ENCODE measurements at places on chromosomes 13 and 19.
A peak's percentile ranks its signal among the peaks of the same experiment; 100 is the strongest.

DNA sequence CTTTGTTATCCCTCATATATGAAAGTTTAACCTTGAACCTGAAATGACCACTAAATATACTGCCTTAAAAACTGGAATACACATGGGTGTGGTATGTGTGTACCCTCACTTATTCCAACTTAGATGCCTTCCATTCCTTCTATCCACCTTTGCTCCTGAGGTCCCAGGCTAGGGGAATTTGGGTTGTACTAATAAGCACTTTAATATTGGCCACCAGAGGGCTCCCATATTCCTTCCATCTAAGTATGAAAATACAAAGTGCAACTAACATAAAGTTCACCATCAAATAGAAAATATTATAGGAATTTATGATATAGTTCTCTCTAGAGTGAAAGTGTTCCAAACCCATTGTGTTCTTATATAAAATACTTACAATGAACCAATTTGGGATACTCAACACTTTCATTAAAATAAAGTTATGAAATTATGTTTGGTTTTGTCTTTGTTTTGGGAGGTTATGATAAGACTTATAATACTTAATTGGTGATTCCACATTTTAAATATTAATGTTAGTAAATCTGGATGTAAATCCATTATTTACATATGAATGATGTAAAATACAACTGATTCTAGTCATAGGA lies 62.3 kb downstream of the ITGBL1 start:
- DNase-seq: peak; percentile 13

GRCh38 chr13:105168295-105168694 lies 1367.2 kb downstream of the EFNB2 start:
- DNase-seq: no peak

- no peak for DNase-seq
Observed at GRCh38 chr19:13429563-13429962, 76.7 kb downstream of the CACNA1A start.

DNA sequence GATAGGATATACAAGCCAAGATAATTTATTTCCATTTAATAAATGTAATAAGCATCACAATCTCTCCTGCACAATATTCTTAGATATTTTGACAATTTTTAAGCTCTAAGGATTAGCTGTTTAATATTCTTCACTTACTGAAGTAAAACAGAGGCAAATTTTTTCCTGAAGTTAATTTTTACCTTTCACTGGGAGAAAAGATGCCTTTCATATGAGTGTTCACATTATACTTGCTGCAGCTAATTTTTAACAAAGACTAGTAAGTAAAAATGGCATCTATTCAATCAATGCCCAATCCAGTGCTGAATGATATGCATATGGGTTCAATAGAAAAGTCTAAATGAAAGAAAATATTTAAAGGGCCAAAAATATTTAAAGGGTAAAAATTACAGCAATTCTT lies 377.2 kb upstream of the GPC6 start:
- no peak for DNase-seq
